ENCODE measurements at places on chromosomes 1 and 21.

GRCh38 chr1:59401581-59401980 lies 104.7 kb downstream of the FGGY start:
- H3K4me3 ChIP-seq: no peak overlapping the region
- no peaks in the 10 kb centered on the region for H3K27me3 ChIP-seq
- H3K36me3 ChIP-seq: no peaks in the 10 kb centered on the region
- DNase-seq: no peak
- H3K27ac ChIP-seq: no peak overlapping the region

DNA sequence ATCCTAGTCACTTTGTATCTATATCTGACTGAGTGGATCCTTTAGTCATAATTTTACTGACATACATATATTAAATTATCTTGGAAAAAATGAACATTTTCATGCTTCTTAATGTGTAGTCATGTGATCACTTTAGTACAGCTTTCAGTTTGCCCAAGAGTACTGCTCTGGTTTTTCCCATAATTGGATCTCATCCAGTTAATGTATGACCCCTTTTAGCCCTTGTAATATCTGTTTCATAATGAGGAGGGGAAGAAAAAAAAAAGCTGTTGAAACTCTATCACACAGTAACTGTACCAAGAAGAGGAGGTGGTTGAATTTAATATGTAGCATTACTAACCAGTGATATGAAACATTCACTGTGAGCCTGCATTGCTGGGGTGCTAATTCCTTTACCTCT lies 328.7 kb downstream of the PTPRC start:
- H3K4me3 ChIP-seq: no peak overlapping the region
- peaks cover 31% of the 10 kb centered on the region for H3K36me3 ChIP-seq
- H3K27ac ChIP-seq: no peak overlapping the region
- no peaks in the 10 kb centered on the region for H3K27me3 ChIP-seq
- peaks cover 43% of the 10 kb centered on the region for H3K4me1 ChIP-seq

- no peaks in the 10 kb centered on the region for H3K36me3 ChIP-seq
- no peaks in the 10 kb centered on the region for H3K27me3 ChIP-seq
- DNase-seq: no peak
- no peak overlapping the region for H3K4me3 ChIP-seq
- H3K27ac ChIP-seq: no peak overlapping the region
Observed at GRCh38 chr21:22925032-22925431, 1926.8 kb downstream of the NCAM2 start.

DNA sequence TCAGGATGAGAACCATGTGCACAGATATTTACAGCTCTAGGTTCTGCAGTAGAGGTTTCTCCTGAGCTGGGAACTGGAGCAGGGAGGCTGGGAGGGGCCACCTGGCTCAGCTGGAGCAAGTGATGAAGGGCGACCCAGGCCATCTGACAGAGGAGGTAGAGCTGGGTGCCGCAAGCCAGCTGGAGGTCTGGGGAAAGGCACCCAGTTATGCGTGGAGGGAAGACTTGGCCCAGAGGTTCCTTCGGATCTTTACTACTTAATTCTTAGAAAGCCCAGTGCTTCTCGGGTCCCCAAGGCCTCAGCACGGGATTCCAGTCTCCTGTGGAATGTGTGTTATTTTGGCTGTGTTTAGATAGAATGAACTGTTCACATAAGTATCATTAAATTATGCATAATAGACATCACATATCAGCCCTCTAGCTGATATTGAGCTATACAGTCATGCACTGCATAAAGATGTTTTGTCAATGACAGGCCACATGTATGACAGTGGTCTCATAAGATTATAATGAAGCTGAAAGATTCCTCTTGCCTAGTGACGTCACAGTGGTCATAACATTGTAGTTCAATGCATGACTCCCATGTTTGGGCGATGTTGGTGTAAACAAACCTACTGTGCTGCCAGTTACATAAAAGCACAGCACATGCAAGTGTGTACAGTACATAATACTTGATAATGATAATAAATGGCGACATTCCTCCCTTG lies 245.1 kb downstream of the RHOU start:
- H3K27ac ChIP-seq: no peak overlapping the region
- no peak for DNase-seq
- H3K4me1 ChIP-seq: no peaks in the 10 kb centered on the region
- no peak overlapping the region for H3K4me3 ChIP-seq
- H3K36me3 ChIP-seq: no peaks in the 10 kb centered on the region

GRCh38 chr1:83065952-83066727 lies 932.8 kb downstream of the TTLL7 start:
- DNase-seq: no peak
- no peaks in the 10 kb centered on the region for H3K27me3 ChIP-seq
- H3K4me3 ChIP-seq: no peak overlapping the region
- H3K4me1 ChIP-seq: peaks cover 3% of the 10 kb centered on the region
- H3K36me3 ChIP-seq: no peaks in the 10 kb centered on the region
- H3K27ac ChIP-seq: no peak overlapping the region
